ENCODE measurements at places on chromosomes 6 and 20. TPM values are rescaled to one million over a fixed set of nuclear protein-coding genes. Genes with fewer than 3 reads are reported as not detected.

The VNN1 gene
- total RNA-seq = 1.4 TPM

The ENPP4 gene
- 12.2 TPM for total RNA-seq

The DDX43 gene
- total RNA-seq = not detected

The TPD52L1 gene
- 182 TPM for total RNA-seq

The TTK gene
- 10.7 TPM for total RNA-seq

The CAGE1 gene
- 0.17 TPM for total RNA-seq

The MAFB gene
- total RNA-seq = 3.7 TPM

The DAAM2 gene
- 15.1 TPM for total RNA-seq

The XKR7 gene
- 0.37 TPM for total RNA-seq

The CLIC5 gene
- 12.9 TPM for total RNA-seq

The KLC4 gene
- 73.5 TPM for total RNA-seq

The BPIFA1 gene
- total RNA-seq = not detected

The CLPSL2 gene
- not detected for total RNA-seq

The SLC13A3 gene
- total RNA-seq = 2.4 TPM

The LAMA4 gene
- 19.1 TPM for total RNA-seq

The KCNK16 gene
- not detected for total RNA-seq

The CRISP3 gene
- not detected for total RNA-seq

The PFDN4 gene
- total RNA-seq = 121 TPM

The HRH3 gene
- total RNA-seq = not detected

The SEL1L2 gene
- total RNA-seq = not detected

The SYNE1 gene
- total RNA-seq = 59.9 TPM

The NUP153 gene
- total RNA-seq = 29.5 TPM

The IL17A gene
- total RNA-seq = not detected

The CST5 gene
- 1.3 TPM for total RNA-seq

The TFAP2A gene
- total RNA-seq = 6.2 TPM

The HLA-DOA gene
- 1.4 TPM for total RNA-seq

The PLA2G7 gene
- 1.5 TPM for total RNA-seq

The CALHM5 gene
- total RNA-seq = 1.2 TPM

The NINL gene
- 27.1 TPM for total RNA-seq

The LY6G5C gene
- 0.32 TPM for total RNA-seq

The CEP85L gene
- 40.2 TPM for total RNA-seq

The SLC17A1 gene
- 3.2 TPM for total RNA-seq

The PTK6 gene
- total RNA-seq = 0.52 TPM

The RAB23 gene
- total RNA-seq = 37.2 TPM

The FUT9 gene
- total RNA-seq = 1.0 TPM

The NUS1 gene
- 29.9 TPM for total RNA-seq

The NR2E1 gene
- not detected for total RNA-seq

The BANF2 gene
- not detected for total RNA-seq

The TPBG gene
- total RNA-seq = 24.8 TPM

The ID1 gene
- total RNA-seq = 616 TPM

The THBD gene
- total RNA-seq = 50.1 TPM

The TMC2 gene
- total RNA-seq = not detected

The SLC52A3 gene
- 0.33 TPM for total RNA-seq

The SNX21 gene
- 19.3 TPM for total RNA-seq

The CYP21A2 gene
- 0.12 TPM for total RNA-seq

The NKAIN4 gene
- 23.0 TPM for total RNA-seq

The PI16 gene
- not detected for total RNA-seq

The SYCP2L gene
- 1.00 TPM for total RNA-seq

The CLVS2 gene
- under 0.01 TPM for total RNA-seq

The CD93 gene
- 4.1 TPM for total RNA-seq

The BCKDHB gene
- total RNA-seq = 33.8 TPM

The KCNK5 gene
- total RNA-seq = 11.4 TPM

The HLA-DPA1 gene
- total RNA-seq = 2.6 TPM

The MOCS1 gene
- total RNA-seq = 10.6 TPM

The SLA2 gene
- total RNA-seq = not detected

The ABHD16B gene
- total RNA-seq = not detected

The ADA gene
- 10.4 TPM for total RNA-seq

The FOXS1 gene
- 0.64 TPM for total RNA-seq
